Effector memory CD8-positive, alpha-beta T cell (primary cell): ENCODE measurements at places on chromosomes 1 and 21.

GRCh38 chr1:209585672-209586071 lies 2.2 kb downstream of the CAMK1G start:
- DNase-seq: no peak

DNA sequence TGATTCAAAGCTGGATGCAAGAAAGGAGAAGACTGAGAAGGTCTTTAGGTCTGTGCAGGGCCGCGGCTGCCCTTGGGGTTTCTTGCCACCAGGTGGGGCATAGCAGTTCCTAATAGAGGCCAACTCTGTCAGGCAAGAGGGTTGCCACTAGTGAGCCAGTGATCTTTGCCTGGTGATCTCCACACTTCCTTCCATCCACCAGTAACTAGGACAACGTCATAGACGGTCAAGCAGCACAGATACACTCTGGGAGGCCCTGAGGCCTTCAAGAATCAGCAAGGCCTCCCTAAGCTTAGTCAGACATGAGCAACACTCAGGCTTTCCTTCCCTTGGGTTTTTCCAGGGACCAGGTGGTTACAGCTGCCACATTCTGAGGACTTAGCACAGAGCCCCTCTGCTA lies 32.9 kb upstream of the ATP2B4 start:
- peak; percentile 61 for DNase-seq

DNA sequence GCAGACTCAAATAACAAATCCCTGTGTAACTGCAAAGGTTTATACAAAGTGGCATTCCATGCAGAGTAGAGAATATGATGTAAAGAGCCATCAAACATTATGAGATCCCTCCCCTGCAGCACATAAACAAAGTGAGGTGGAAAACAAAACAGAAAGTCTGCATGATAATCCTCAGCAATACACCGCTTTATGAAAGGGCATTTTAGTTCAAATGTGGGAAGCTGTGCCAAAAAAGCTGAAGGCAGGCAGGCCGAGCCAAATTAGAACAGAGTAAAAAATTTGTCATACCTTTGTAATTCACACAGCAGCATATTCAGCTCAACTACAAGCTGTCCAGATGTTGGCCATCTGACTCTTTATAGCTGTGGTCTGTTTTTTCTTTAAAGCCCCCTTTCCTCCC lies 113.5 kb downstream of the LHX9 start:
- DNase-seq: no peak

- DNase-seq: no peak
These were observed 7.3 kb downstream of the SSU72 start for GRCh38 chr1:1567152-1567875.

- DNase-seq: no peak
These were observed 16.0 kb downstream of the ARV1 start for GRCh38 chr1:230994860-230995259.

DNA sequence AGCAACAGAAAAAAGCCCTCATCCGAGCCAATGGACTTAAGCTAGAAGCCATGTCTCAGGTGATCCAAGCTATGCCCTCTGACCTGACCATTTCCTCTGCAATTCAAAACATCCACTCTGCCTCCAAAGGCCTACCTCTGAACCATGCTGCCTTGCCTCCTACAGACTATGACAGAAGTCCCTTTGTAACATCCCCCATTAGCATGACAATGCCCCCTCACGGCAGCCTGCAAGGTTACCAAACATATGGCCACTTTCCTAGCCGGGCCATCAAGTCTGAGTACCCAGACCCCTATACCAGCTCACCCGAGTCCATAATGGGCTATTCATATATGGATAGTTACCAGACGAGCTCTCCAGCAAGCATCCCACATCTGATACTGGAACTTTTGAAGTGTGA lies 20.7 kb downstream of the NR5A2 start:
- DNase-seq: no peak

DNA sequence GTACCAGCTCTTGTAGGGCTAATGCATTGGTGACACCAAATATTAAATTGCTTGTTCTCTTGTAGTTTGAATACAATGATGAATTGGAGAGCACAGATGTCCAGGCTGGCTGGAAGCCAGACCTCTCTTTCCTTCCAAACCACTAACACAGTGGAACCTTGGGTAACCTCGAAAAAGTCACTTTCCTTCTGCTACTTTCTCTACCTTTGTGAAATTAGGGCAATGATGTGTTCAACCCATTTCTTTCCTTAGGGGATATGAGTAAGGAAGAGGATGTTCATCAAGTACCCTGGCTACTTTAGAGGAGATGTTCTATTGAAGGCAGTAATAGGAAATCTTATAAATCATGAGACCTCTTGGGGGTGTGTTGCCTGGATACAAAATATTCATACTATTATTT lies 55.7 kb downstream of the XCL2 start:
- no peak for DNase-seq

DNA sequence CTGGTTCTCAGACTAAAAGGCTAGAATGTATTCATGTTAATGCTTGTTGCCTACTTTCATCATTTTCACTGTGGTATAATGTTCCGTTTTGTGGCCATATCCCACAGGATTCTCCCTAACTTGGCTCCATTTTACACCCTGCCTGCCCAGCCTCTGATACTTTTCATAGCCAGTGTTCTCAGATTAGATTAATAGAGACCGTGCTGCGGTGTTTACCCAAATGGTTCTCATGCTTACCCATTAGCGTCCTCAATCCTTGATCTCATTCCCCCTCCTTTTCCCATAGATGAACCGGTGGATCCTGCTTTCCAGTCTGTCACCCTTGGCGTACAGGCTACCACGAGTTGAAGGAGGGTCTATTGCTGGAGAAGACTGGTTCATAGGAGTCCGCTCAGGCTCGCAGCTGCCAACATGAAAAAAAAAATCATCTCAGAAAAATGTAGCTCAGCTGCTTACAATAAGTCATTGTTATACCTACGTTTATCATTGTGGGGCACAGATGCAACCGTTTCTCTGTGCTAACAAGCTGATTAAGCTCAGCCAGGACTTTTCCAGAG lies 78.7 kb downstream of the SETD4 start:
- DNase-seq: no peak

DNA sequence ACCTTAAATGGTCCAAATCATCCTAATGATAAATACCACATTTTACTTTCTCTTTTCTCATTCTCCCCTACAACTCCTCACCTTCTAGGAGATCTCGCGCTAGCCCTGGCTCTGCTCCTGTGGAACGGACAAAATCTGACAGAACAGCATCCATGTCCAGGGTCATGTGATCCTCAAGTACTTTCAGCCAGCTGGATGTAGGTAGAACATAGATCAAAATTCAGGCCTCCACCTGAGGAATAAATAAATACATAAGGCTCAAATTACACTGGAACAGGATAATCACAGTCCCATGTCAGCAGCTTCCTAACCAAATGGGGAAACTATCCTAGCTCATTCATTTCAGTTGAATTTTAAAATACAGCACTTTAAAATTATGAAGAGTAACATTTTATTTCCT lies 33.2 kb downstream of the OTUD7B start:
- no peak for DNase-seq
